ENCODE measurements at places on chromosomes 5 and 9. TPM values are rescaled to one million over a fixed set of nuclear protein-coding genes. Genes with fewer than 3 reads are reported as not detected.

Gene PCDHGA1
- total RNA-seq: 4.6 TPM

Gene TAS2R1
- total RNA-seq: not detected

Gene ANKRD18A
- 32.3 TPM for total RNA-seq

Gene PAEP
- not detected for total RNA-seq

Gene PHF24
- total RNA-seq: 3.1 TPM

Gene SLC36A3
- not detected for total RNA-seq

Gene SOHLH1
- not detected for total RNA-seq

Gene FRRS1L
- total RNA-seq: 4.4 TPM

Gene TRPM3
- 3.3 TPM for total RNA-seq

Gene MYOT
- total RNA-seq: not detected

Gene ARID3C
- total RNA-seq: not detected

Gene PCDHGA5
- total RNA-seq: 4.6 TPM

Gene PGM5
- total RNA-seq: not detected

- DNase-seq: peak; percentile 67
Measured at GRCh38 chr5:177132136-177133095, 1.2 kb upstream of the NSD1 start.

DNA sequence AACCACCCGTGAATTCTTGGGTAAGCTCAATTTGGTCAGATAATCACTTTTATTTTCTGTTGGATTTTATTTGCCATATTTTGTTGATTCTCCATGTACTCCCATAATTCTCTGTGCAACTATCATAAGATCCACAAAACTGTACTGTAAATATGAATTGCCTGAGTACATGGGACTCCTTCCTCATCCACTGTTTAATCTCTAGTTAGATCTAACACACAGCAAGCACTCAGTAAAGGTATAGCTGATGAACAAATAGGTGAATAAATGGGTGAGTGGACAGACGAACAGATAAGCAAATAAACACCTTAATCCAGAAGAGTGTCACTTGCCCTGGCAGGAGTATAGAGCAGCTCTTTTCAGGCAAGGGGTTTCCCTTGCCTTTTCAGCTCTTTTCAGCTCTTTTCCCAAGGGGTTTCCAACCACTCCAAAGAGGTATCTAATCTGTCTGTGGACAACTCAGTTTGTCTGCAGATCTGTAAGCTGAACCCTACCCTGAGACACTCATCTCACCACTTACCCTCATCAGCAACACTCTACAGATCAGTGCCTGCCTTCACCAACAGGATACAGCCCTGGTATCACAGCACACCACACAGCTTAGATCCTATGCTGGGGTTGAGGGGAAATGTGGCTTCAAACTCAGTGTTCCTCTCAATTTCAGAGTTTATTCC, 51.2 kb downstream of the SIL1 start:
- DNase-seq: no peak

GRCh38 chr9:136621734-136622093, 41.0 kb upstream of the EGFL7 start:
- DNase-seq: no peak

GRCh38 chr5:142862594-142862993, 92.4 kb downstream of the ARHGAP26 start:
- no peak for DNase-seq

DNA sequence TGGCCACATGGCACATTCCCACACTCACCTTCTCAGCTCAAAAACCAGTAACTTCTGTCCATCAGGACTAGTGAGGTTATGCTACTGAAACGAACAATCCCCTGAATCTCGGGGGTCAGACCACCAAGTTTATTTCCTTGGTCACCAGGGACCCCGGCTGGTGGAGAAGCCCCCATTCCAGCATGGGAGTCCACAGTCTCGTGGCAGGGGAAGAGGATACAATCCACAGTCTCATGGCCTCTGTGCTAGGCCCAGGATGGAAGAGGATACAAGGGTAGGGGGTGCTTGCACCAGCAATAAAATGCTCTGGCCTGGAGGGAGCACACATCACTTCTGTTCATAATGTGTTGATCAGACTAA, 7.4 kb upstream of the CARD19 start:
- DNase-seq: no peak

DNA sequence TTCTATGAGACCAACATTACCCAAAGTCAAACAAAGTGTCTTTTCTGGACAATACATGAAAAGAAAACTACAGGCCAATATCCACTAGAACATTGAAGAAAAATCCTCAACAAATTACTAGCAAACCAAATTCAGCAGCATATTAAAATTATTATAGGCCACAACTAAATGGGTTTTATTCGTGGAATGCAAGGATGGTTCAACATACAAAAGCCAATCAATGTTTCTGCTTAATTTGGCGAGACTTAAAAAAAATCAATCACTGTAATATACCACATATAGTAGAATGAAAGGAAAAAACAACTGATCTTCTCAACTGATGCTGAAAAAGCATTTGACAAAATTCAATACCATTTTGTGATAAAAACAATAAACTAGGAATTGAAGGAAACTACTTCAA, 51.8 kb upstream of the FNIP1 start:
- DNase-seq: no peak

- no peak for DNase-seq
Measured at GRCh38 chr5:50873595-50874277, 207.3 kb downstream of the PARP8 start.

DNA sequence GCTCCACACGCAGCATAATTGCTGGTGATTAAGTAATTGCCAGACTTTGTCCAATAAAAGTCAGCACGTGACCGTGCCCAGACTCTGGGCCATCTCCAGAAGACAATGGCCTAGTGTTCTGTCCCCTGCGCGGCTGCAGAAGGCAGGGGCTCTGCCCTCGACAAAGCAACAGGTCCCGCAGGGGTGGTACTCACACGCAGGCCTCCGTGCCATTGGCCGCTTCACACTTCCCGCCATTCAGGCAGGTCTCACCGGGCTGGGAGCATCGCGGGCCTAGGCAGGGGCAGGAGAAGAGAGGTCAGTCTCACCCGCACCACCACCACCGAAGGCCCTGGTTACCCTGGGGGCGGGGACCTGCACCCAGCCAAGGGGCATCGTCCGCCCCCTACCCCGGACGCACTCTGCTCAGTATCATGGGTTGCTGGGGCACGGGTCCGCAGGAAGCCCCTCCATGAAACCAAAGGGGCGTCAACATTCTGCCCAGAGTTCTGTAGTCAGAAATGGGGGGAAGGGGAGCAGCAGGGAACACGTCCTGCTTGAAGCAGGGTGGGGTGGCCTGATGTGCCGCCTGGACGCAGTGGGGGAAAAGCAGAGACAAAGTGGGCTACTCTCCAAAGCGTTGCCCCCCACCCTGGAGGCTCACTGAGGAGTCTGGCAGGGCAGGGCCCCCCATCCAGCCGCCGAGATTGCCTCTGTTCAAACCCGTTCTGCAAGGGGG, 1.9 kb downstream of the NOTCH1 start:
- no peak for DNase-seq

- peak; percentile 51 for DNase-seq
Measured at GRCh38 chr9:2623288-2624050, 1.9 kb downstream of the VLDLR start.

DNA sequence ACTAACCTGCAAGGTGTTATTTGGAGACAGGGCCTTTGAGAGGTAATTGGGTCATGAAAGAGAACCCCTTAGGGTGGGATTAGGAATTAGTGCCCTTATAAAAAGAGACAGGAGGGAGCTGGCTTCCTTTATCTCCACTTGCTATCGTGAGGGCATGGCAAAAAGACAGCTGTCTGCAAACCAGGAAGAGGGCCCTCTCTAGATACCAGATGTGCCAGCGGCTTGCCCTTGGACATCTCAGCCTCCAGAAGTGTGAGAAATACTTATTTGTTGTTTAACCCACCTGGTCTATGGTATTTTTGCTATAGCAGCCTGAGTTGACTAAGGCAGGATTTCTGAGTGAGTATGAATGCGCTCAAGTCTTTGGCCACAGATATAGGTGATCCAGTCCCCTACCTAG, 978 bp upstream of the RGS14 start:
- no peak for DNase-seq

DNA sequence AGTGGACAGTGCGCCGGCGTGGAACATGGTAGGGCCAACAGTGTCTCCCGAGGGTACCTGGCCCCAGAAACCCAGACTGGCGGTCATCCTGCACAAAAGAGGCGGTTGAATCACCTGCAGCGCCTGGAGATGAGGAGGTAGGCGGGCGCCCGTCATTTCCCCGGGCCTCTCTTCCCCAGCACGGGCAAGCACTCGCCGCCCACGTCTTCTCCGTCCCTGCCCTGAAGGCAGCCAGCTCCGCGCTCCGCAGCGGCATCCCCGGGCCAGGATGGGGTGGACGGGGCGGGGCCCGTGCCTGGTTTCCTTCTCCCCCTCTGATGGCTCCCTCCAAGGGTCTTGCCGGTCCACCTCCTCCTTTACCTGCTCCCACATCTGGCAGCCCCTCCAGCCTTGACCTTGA, 27.1 kb upstream of the N4BP3 start:
- DNase-seq: no peak

GRCh38 chr9:19663570-19663969, 125.3 kb downstream of the SLC24A2 start:
- no peak for DNase-seq

DNA sequence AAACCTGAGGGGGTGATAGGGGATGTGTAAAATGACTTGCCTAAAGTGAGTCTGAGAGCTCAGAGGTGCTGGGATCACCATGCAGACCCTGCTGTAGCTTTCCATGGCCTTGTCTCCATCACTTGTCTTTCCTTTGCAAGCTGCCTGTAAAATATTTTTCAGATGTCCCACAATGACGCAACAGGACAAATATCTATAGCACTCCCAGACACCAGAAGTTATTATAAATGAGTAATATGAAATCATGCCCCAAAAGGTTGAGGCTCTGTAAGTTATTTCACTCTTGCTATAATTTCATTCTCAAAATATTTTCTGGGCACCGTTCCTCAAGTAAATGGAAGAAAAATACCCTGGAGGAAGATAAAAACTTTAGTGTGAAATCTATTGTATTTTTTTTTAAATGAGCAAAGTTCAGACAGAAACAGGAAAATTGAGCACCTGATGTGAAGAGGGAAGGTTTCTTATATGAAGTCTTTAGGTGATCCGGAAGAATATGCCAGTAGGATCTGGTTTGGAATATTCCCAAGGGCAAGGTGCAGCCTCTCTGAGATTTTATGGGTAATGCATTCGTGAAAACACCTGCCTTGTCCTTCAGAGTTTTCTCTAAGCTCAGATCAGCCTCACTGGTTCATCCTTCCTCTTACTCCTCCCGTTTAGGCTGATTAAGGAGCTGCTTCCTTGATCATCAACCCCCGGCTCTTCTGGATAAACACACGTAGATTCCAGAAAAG, 138.3 kb upstream of the DMAC1 start:
- no peak for DNase-seq

GRCh38 chr5:136141561-136141960, 8.9 kb downstream of the SMAD5 start:
- DNase-seq: no peak

GRCh38 chr5:178231539-178232123, 971 bp downstream of the PHYKPL start:
- no peak for DNase-seq

DNA sequence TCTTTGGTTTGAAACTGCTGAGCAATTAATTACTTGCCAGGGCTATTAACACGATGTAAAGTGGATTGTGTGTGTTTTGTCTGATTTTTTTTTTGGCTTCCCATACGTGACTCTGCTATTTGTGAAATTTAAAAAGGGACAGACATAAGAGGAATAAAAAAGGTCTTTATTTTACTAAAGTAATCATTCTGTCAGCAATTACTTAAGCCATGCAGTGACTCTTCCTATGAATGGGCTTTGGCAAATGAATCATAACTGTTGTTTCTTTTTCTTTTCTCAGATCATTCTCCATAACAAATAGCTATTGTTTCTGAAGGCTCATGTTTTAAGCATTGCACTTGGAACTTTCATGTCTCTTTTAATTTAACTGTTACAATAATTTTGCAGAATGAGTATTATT, 461.3 kb upstream of the RORB start:
- DNase-seq: no peak

DNA sequence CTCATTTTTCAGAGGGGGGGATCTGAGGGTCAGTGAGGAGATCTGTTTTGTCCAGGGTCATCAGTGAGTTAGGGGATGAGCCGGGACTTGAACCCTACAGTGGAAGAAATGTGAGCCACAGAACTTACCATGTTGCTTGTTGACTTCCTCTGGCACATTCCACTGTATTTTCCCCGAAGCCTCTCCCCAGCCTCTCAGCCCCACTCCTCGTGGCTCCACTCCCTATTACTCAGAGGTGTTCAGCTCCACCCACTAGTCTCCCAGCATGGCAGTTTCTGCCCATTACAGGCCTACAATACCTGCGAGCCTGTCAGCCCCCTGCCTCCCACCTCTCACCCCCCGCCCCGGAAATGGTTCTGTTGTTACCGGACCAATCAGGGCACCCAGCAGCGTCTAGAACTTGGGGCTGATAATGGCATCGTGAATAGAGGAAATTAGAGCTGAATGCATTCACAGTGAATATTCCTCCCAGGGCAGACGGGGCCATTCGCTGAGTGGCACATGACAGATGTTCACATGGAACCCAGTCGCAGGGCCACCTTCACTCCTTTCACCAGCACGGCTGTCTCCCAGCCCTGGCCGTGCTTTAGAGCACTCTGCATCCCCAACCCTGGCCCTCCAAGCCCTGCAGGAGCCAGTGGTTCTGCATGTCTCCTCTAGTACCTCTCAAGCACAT, 81.6 kb downstream of the KCNIP1 start:
- no peak for DNase-seq

- no peak for DNase-seq
Measured at GRCh38 chr9:92600462-92601261, 64.9 kb upstream of the ECM2 start.

- DNase-seq: no peak
Measured at GRCh38 chr5:64587370-64587769, 81.6 kb downstream of the RGS7BP start.

- DNase-seq: no peak
Measured at GRCh38 chr9:21615018-21615417, 132.9 kb upstream of the IFNE start.

DNA sequence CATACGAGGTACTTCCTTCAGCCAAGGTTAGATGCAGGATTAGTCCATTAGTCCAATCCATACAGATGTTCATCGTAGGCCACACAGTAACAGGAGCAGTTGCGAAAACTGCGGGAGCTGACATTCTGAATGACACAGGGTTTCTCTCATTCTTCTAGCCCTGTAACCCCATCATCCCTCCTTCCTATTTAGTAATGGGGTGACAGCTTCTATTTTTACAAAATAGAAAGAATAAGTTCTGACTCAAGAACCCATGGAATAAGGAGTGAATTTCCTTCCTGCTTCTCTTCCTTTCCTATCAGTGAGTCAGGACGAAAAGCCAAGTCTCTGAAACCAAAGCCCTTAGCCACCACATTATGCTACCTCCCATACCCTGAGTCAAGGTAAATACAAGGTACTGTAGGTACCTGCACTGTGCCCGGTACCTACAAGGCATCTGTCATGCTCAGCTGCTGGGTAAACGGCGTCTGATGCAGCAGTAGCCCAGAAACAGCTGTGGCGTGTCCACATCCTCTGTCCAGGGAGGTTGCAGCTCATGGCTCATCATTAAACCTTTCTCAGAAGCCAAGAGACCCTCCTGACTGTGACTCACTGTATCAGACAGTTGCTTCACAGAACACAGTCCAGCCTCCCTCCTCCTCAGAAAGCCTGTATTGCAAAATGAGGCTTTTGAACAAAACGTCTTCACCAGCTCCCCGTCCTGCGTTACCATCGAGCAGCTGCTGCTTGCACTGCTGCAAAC, 84.2 kb downstream of the ESM1 start:
- no peak for DNase-seq

All from glutamatergic neuron (in vitro differentiated cells).